HCT116 (cell line): ENCODE measurements at places on chromosomes 16 and 17. TPM values are rescaled to one million over a fixed set of nuclear protein-coding genes. Genes with fewer than 3 reads are reported as not detected.

CMTM2 gene
- 0.42 TPM for total RNA-seq

KRT33A gene
- total RNA-seq, result not detected

EVPLL gene
- not detected for total RNA-seq

MPHOSPH6 gene
- 52.2 TPM for total RNA-seq

YBX2 gene
- total RNA-seq, result 2.3 TPM

MYH1 gene
- total RNA-seq, result not detected

DNA sequence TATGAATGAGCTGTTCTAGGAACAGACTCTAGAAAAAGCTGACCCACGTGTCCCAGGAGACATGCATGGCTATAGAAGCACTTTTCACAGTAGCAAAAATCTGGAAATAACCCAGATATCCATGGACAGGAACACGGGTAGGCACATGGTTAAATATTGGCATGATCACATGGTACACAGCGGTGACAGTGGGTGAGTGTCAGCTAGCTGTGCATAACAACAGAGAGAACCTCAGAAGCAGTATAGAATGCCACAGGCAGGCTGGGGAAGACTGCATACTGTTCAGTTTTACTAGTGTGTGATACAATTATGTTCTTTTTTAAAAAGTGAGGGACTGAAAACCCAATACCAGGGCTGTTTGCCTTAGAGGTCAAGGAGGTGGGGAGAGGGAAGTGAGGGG, 31.4 kb downstream of the EPN2 start:
- DNase-seq, result no peak

- no peak for DNase-seq
Measured at GRCh38 chr17:45103269-45103795, 29.0 kb downstream of the PLCD3 start.

DNA sequence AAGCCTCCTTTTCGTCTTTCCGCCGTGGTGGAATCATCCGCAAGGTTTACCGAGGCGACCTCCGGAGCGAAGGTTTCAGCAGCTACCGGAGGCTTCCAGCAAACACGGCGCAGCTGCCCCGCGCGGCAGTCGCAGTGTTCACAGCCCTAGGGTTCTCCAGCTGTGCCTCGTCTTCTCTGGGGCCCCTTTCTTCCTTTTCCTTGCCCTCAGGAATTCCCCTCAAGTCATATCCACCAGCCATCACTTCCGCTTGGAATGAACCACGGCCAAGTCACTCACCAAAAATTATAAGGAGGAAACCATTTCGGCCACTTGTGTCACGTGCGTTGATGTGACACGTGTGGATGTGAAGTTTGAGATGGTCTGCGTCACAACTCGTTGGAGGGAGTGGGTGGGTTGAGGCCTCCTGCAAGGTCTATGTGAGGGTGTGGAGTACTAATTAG, 636 bp upstream of the ERN1 start:
- DNase-seq, result no peak

DNA sequence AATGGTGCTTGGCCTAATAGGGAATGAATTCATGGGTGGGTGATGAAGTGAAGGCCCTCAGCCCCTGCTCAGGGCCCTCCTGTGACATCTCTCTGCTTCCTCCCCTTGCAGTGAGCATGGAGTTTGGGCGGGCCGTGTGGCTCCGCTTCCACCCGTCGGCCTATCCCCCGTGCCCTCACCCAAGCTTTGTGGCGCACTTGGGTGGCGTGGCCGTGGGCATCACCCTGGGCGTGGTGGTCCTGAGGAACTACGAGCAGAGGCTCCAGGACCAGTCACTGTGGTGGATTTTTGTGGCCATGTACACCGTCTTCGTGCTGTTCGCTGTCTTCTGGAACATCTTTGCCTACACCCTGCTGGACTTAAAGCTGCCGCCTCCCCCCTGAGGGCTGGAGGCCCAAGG, 21.1 kb downstream of the C17orf75 start:
- DNase-seq, result no peak

DNA sequence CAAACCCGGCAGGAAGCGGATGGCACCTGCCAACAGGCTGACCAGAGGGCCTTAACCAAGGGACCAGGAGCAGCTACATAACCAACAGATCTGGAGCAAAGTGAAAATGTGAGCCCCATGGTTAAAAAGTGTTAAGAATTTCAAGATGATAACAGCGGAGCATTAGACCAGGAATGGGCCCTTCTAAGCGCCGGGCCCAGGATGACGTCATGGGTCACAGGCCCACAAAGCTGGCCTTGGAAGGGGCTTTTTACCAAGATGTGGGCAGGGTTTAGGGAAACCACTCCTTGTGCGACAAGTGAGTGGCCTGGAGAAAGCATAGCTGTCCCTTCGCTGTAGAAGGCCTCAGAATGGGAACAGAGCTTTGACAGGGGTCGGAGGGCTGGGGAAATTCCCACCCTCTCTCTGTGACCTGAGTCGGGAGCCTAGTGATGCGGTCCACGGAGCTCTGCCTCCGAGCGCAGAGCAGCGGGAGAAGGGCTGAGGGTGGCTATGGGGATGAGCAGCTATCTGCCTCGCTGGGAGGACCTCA, 84.4 kb upstream of the RPL38 start:
- no peak for DNase-seq

DNA sequence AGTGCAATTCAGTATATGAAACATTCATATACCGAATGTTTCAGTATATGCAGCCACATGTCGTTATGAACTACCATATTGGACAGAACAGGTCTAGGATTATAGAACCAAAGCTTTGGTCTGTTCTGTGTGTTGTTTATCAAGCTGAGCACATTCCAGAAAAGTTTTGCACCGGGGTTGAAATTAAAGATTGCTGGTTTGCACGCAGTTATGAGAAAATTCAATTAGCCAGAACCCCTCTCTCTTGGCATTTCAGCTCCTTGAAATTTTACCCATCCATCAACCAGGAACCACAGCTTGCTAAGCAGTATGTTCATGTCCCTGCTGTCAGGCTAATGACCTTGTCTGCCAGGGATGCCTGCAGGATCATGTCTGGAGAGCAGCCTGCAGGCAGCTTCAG, 9.5 kb downstream of the KRT32 start:
- no peak for DNase-seq

- DNase-seq, result no peak
Measured at GRCh38 chr16:2328428-2328827, 12.1 kb downstream of the ABCA3 start.

DNA sequence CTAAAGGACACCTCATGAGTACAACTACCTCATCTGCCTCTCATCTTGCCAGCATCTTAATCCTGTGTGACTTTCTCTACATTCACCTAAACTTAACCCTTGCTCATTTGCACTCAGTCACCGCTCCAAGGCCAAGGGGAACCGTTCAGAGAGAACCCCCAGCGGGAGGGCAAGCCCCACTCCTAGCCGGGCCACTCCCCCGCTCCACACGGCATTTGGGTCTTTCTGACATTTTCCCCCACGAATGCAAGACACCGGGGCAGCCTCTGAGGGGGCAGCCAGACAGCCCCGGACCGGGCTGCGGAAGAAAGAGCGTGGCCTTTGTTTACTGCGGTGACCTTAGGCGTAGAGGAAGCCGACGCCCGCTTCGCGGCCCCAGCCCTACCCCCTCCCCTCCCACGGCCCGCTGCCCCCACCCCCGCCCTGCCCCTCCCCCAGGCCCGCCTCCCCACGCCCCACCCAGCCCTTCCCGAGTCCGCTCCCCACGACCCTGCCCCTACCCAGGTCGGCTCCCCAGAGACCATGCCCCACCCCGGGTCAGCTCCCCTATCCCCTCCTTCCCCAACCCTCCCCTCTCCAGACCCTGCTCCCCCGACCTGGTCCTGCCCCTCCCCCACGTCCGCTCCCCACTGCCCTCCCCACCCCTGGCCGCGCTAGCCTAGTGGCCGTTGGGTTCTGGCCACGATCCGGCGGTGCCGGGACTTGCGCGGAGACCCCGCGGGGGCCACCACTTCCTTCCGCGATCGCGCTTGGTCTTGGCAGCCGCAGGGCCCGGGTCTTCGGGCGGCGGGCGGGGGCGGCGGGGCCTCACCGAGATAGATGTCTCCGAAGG, 789 bp downstream of the CSNK1D start:
- DNase-seq, result no peak

GRCh38 chr16:56549744-56550385, 15.0 kb upstream of the MT4 start:
- DNase-seq, result no peak

GRCh38 chr16:74811911-74812310, 37.3 kb upstream of the FA2H start:
- DNase-seq, result no peak

DNA sequence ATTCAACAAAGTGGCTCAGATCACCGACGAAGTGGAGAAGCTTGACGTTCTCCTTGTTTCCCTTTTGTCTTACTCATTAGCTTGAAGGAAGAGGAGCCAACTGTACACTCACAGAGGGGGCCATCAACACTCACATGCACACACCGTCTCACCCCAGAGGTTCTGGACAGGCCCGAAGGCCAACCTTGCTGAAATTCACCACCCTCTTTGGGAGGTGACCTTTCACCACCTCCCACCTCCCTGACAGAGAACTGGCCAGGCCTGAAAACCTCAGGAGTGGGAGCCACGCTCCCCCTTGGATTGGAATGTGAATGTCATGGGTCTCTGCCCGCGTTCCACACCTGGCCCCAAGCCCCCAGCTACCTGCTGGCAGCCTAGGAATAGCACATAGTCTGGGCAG, 2.0 kb downstream of the DCXR start:
- no peak for DNase-seq

GRCh38 chr17:78781104-78781892, 775 bp downstream of the CYTH1 start:
- no peak for DNase-seq

GRCh38 chr16:81526935-81527334, 82.3 kb downstream of the CMIP start:
- no peak for DNase-seq

- DNase-seq, result no peak
Measured at GRCh38 chr16:54356391-54356790, 69.8 kb upstream of the IRX3 start.

DNA sequence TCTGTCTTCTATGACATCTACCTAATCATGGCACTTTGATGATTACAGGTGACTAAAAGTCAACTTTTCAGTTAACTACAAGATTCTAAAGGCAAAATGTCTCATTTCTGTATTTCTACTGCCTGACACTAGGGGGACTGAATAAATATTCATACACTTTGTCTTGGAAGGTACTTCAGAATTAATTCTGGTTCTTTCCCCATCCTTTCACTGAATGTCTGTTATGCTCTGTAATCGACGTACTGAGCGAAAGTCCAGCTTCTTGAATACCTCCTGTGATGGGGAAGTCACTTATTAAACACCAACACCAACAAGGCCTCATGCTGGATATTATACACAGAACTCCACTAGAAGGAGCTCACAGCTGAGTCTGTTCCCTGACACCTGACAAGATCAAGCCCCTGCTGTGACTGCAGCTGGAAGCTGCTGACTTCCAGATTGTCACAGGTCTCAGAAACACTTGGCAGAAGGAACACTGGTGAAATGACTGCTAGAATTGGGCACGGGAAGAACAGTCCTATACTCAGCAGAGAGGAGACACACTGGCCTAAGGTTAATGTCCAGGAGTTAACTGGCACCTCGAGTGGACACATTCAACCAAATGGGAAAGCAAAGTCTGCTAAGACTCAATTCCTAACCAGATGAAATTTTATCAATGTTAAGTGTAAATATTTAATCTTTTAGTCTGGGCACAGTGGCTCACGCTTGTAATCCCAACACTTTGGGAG, 31.9 kb downstream of the CMC2 start:
- peak; percentile 12 for DNase-seq

DNA sequence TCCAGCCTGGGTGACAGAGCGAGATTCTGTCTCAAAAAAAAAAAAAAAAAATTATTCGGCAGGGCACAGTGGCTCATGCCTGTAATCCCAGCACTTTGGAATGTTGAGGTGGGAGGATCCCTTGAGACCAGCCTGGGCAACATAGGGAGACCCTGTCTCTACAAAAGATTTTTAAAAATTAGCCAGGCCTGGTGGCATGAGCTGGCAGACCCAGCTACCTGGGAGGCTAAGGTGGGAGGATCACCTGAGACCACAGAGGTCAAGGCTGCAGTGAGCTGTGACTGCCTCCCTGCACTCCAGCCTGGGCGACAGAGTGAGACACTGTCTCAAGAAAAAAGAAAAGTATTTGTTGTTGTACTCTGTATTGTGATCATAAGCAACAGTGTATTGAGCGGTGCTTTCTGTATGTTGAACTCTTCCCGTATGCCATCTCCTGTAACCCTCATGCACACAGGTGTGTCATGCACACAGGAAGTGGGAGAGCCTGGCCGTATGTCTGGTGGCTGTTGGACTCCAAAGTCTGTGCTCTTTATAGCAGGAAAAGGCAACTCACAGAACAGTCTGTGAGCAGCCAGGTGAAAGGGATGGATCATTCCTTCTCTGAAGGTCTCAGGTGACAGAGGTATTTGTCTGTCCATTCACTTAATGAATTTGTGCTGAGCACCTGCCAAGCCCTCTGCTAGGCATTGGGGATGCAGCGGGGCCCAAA, 17.1 kb downstream of the CDH1 start:
- no peak for DNase-seq

- DNase-seq, result no peak
Measured at GRCh38 chr17:73788111-73788510, 143.9 kb upstream of the SDK2 start.

GRCh38 chr16:50671644-50672260, 9.4 kb downstream of the SNX20 start:
- peak; percentile 64 for DNase-seq

- DNase-seq, result no peak
Measured at GRCh38 chr17:9146064-9146463, 124.8 kb downstream of the NTN1 start.
